Astrocyte of the spinal cord (primary cell): ENCODE measurements at places on chromosomes 4 and X.

DNA sequence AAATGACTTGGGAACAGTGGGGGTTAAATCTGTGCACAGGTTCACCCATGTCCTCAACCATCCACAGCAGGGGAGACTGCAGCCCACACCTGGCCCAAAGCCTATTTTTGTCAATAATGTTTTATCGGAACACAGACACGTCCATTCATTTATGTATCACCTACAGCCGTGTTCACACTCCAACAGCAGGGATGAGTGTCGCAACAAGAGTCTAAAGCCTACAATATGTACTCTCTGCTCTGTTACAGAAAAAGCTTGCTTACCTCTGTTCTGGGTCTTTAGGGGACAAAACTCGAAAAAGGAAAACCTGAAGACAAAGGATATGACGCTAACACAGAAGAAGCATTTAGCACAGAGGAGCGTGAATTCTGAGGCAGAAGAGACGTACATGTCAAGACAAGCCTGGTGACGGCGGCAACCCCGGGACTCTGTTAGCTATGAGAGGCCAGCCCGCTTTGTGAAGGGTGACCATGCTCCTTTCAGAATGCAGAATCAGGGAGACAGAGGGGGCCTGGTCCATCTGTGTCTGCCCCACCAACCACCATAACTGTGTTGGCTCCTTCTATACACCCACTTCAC lies 45.5 kb downstream of the AFAP1 start:
- no peak for DNase-seq

DNA sequence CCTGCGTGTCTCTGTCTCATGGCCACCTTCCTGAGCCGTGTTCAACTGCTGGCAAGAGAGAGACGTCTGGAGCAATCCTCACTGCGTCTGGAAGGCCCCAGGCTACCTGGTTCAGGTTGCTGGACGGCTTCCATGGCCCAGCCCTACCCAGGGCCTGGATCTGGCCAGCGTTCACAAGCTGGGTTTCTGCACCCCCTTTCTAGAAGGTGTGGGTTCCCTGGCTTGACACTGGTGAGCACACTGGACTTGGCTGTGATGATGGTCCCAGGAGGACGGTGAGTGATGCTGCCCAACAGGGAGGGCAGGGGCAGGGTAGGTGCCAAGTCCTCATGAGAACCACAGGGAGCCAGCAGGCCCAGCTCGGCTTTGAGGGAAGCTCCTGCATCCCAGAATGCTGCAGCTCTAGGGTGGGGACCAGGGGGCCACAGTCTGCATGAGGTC lies 63.4 kb downstream of the HTRA3 start:
- DNase-seq: no peak

DNA sequence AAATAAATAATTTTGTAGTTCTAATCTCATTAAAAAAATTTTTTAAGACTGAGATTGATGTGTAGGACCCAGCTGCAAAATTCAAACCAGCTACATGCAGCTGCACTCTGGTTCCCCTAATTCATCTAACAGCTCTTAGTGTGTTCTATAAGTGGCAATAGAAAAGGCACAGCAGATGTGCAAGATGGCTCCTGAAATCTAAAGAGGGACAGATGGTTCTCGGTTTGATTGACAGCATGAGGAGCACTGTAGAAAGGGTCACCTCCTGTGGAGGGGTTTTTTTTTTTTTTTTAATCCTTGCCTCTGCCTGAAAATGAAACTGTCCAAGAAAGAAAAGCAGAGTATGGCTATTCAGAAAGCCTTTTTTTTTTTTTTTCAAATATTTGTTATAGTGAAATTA lies 16.9 kb upstream of the OCIAD1 start:
- DNase-seq: no peak

GRCh38 chrX:135984256-135984655 lies 979 bp upstream of the SLC9A6 start:
- no peak for DNase-seq

DNA sequence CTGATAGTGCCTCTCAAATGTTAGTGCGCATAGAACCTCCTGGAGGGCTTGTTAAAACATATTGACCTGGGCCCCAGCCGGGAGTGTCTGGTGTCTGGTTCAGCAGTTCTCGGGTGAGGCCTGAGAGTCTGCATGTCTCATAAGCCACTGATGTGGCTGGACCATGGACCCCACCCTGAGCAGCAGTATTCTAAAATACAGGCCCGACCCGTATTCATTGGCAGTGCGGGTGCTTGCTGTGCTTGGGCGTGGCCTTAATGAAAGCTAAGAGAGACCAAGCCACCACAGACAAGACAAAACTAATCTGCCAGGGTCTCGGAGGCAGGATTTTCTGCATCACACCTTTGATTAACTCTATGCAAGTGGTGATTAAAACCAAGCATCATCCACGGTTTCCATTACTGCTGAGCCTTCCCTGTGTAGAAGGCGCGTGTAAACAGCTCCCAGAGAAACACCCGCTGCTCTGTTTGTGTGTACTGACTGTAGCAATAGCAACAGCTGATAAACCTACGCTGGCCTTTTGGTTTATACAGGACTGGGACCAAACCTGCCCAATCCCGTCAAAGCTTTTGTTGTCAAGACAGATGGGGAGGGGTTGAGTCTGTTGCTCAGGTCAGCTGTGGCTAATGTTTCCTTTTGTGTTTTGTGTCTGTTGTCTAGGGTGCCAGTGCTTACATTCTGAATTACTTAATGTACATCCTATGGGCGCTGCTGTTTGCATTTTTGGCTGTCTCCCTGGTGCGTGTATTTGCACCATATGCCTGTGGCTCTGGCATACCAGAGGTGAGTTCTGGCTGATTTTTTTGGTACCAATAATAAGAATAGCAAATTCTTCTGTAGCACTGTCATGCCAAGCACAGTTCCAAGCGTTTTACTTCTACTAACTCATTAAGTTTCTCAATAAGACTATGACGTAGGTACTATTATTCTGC lies 40.8 kb downstream of the CLCN4 start:
- DNase-seq: peak; percentile 30

GRCh38 chr4:75557696-75558095 lies 1.8 kb downstream of the ODAPH start:
- no peak for DNase-seq

GRCh38 chrX:111123606-111124179 lies 27.7 kb downstream of the PAK3 start:
- DNase-seq: no peak

- DNase-seq: peak; percentile 99
Observed at GRCh38 chr4:92234393-92235176, 69.2 kb upstream of the GRID2 start.

DNA sequence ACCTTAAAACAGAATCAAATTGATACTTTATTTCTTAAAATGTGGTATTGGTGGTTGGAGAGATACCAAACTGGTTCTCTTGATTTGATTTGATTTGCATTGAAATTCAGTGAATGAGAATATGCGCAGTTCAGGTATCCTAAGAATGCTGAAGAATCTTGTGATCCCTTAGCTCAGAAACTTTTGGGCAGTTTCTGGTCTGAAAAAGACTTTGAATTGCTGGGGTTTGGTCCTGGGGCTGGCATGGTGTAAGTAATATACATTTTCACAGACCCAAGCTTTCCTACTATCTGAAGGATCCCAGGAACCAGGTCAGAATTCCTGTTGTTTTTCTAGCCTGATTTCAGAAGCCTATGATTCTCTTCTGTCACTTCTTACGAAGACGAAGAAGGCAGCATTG lies 6.6 kb downstream of the RAB33B start:
- DNase-seq: no peak

- no peak for DNase-seq
Observed at GRCh38 chrX:45191383-45191782, 9.3 kb downstream of the DIPK2B start.

DNA sequence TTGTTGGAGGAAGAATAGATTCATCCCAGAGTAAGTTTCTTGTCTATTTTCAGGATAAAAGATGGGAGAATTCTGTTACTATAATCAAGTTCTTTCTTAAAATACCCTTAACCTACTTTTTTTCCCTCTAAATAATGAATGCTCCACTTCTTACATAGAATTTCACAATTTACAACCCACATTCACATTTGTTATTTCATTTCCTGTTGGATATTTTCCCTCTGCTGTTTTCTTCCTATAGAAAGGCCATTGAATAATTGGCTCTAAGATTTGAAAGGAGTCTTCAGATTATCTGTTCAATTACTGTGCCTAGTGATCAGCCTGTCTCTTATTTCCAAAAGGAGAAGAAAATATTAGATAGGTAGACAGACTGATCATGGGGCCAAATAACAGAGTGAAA lies 79.7 kb downstream of the CPE start:
- DNase-seq: no peak

DNA sequence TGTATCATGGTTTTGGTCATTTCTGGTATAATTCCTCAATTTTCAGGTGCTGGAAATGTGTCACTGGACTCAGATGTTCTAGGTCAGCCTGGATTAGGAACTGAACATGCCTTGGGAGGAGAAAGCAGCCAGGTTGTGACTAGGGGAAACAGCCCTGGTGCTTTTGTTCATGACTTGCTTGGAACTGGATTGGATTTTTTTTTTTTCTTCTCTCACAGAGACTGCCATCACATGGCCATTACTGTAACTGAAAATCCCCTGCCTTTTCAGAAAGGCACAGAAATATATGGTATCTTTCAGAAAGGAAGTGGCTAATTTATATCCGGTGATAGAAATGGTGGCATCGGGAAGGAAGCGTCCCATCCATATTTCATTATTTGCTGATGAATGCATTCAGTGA lies 34.6 kb downstream of the SEPTIN11 start:
- peak; percentile 79 for DNase-seq

- DNase-seq: no peak
Observed at GRCh38 chr4:174403177-174403543, 119.1 kb downstream of the HPGD start.

GRCh38 chrX:19772096-19772821 lies 115.1 kb downstream of the SH3KBP1 start:
- DNase-seq: peak; percentile 30

DNA sequence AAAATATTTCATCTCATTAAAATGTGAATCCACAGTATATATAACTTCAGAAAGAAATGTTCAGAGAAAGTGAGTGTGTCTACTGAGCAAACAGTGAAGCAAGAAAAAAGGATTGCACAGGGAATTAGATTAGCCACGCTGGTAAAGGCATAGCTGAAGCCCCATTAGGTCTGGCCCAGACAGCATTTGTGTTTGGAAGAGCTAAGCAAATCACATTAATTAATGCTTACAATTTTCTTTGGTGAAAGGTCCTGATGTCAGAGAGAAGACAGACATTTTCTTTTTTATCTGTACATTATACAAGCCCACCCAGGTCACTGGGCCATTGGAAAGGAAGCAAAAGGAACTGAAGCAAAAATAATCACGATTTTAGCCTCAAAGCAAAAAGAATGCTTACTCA lies 354.6 kb downstream of the GRID2 start:
- no peak for DNase-seq

- DNase-seq: peak; percentile 32
Observed at GRCh38 chrX:30141966-30142365, 73.4 kb upstream of the MAGEB2 start.

- peak; percentile 40 for DNase-seq
Observed at GRCh38 chrX:44433556-44433955, 90.1 kb upstream of the EFHC2 start.

DNA sequence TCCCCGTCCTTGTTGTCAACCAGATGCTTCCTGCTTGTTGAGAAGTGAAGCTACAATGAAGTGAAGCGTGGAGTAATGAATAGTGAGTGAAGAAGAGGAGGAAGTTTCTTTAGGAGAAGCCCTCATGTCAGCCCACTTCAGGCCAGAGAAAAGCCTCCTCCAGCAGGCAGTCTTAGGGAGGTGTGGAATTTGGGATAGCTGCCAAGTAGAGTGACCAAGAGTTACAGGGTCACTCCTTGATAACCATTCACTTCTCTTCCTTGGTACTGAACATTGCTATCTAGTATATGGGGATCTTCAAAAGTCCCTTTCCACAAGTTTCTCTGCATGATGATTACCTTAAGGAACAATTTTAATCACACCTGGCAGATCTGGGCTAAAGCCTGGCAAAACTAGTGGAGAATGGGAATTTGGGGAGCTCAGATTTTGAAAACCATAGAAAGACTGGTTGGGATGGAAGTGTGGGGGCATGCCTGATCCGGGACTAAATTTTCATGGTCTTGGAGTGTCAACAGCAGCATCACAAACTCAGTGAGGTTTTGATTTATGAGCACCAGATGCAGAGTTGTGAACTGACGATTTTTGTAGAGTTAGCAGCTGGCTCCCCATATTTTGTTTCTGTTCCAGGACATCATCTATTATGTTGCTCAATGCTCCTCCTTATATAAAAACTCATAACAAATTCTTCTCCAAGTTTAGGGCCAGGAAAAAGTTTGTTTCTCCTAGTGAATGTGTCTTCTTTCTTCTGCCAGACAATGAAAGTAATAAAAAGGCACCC lies 53.1 kb downstream of the IGSF1 start:
- no peak for DNase-seq

- DNase-seq: peak; percentile 55
Observed at GRCh38 chr4:75940692-75941253, at the start of gene NAAA. NAAA (minus strand) TSS chr4:75941013; CDS start chr4:75940949, 64 bp downstream.

- DNase-seq: peak; percentile 95
Observed at GRCh38 chr4:152352622-152353116, 183.2 kb downstream of the FBXW7 start.

DNA sequence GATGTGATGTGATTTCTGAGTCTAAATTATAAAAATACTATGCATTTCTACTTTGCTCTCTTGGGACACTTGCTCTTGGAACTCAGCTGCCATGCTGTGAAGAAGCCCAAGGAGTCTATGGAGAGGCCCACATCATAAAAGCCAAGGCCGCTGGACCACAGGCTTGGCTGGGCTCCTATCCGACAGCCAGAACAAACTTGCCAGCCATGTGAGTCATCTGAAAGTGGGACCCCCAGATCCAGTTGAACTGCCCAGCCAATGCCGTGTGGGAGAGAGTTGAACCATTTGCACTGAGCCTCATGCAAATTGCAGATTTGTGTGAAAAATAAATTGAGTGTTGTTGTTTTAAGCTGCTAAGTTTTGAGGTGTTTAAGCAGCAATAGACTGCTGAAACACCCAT lies 60.2 kb downstream of the TMEM154 start:
- no peak for DNase-seq

- no peak for DNase-seq
Observed at GRCh38 chr4:45910511-45910910, 213.3 kb downstream of the GABRG1 start.

- DNase-seq: no peak
Observed at GRCh38 chr4:144489831-144490230, 156.1 kb upstream of the HHIP start.

GRCh38 chr4:33111117-33111516 lies 2390.9 kb downstream of the PCDH7 start:
- no peak for DNase-seq

DNA sequence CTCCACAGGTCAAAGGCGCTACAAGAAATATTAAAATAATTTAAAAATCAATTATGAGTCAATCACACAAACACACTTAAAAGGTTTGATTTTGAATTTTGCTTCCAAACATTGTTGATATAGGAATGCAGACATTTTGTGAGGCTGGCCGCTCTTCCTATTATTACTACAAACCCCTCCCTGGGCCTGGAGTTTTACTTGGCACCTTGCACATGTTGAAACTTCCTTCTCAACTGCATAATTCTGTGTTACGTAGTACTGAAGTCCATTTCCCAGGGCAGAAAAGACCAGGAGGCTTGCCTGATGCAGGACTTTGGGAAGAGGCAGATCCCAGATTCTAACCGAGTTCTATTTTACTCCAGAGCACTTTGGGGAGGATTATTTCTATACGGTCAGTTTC lies 71.5 kb downstream of the CYTL1 start:
- DNase-seq: no peak

- DNase-seq: peak; percentile 90
Observed at GRCh38 chr4:138275963-138276621, 33.9 kb upstream of the SLC7A11 start.

GRCh38 chrX:17933856-17934255 lies 72.8 kb upstream of the RAI2 start:
- no peak for DNase-seq

- no peak for DNase-seq
Observed at GRCh38 chr4:111797455-111798163, 347.6 kb upstream of the FAM241A start.
